ENCODE measurements at places on chromosomes 2 and 18.

GRCh38 chr2:144389151-144389929 is 130.6 kb downstream of the ZEB2 start:
- DNase-seq = no peak

- no peak for DNase-seq
Observed at GRCh38 chr2:218959761-218960308, 369 bp downstream of the CDK5R2 start.

GRCh38 chr2:28662044-28662443 is 89.6 kb upstream of the PPP1CB start:
- DNase-seq = no peak

DNA sequence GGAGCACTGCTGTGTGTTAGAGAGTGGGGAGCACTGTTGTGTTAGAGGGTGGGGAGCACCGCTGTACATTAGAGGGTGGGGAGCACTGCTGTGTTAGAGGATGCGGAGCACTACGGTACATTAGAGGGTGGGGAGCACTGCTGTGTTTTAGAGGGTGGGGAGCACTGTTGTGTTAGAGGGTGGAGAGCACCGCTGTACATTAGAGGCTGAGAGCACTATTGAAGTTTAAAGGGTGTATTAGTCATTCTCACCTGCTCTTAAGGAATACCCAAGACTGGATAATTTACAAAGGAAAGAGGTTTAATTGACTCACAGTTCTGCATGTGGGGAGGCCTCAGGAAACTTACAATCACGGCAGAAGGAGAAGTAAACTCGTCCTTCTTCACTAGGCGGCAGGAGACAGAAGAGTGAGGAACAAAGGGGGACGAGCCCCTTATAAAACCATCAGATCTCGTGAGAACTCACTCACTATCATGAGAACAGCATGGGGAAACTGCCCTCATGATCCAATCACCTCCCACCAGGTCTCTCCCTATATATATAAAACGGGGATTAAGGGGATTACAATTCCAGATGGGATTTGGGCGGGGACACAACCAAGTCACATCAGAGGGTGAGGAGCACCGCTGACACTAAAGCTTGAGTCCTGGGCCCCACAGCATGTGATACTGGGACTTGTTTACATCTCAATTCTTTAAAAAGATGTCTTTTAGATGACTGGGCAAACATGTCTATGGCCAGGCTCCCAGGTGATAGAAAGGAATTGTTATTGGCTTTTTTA is 19.5 kb upstream of the AGXT start:
- DNase-seq = no peak

DNA sequence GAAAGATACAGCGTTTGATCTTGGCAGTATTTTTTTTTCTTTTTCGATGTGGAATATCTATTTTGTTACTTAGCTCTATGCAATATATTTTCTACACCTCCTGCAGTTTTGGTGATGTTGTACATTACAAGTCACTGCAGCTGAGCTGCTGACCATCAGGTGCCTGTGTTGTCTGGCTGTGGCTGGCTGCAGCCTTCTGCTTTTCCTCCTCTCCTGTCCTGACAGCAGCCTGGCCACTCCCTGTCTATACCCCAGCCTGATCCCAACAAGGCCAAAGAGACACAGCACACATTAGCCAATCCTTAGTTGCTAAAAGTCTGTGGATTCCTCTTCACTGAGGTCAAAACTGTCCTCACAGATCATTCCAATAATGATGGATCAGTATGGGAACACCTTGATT is 222.3 kb downstream of the MYT1L start:
- no peak for DNase-seq

DNA sequence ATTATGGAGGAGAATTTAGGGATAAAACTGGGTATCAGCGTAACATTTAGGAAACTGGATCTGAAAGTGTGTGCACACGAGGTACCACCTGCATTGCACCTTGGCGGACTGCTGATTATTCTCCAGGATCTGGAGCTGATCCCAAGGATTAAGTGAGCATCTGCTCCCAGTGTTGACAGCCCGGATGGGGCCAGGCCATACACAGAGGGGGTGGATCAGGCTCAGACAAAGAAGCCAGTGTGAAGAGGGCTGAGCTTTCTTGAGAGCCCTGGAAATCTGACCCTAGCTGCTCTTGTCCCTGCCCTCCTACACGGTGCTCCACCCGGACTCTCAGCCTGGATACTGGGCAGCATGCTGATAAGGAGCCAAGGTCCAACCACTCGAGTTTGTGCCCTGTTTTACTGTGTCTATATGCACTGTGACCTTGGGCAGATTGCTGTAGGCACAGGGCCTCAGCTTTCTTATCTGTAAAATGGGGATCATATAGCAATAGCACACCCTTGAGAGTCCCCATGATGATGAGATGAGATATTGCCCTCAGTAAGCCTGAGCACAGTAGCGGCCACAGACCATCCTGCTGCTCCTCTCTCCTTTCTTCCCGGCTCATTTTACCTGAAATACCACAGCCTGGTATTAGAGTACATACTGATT is 396.8 kb upstream of the CELF4 start:
- no peak for DNase-seq

- no peak for DNase-seq
Observed at GRCh38 chr2:58568901-58569300, 327.8 kb upstream of the FANCL start.

GRCh38 chr2:60317844-60318243 is 235.6 kb downstream of the BCL11A start:
- DNase-seq = peak; percentile 37

GRCh38 chr2:10546975-10547391 is 98.9 kb upstream of the ODC1 start:
- DNase-seq = no peak

GRCh38 chr18:45482286-45482685 is 133.0 kb upstream of the SLC14A2 start:
- DNase-seq = no peak

DNA sequence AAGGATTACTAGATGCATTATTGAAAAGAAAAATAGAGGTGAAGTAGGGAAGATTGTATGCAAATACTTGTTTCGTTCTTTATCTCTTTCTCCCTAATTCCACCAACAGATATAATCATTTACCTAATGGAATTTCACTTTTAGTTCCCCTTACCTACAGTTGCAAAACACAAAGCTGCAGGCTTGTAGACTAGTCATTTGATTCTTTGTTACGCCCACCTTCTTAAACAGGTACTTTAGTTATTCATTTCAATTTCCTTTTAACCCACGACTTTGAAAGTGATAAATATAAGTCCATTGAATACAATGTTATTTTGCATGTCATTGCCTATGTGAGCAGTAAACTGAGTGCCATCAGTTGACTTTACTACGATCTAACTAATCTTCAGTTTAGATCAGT is 3.9 kb upstream of the HRH4 start:
- no peak for DNase-seq

GRCh38 chr2:67340133-67341011 is 56.8 kb upstream of the ETAA1 start:
- DNase-seq = no peak

GRCh38 chr2:54512663-54513362 is 56.7 kb downstream of the SPTBN1 start:
- no peak for DNase-seq

- DNase-seq = no peak
Observed at GRCh38 chr18:13159579-13159978, 59.0 kb upstream of the LDLRAD4 start.

DNA sequence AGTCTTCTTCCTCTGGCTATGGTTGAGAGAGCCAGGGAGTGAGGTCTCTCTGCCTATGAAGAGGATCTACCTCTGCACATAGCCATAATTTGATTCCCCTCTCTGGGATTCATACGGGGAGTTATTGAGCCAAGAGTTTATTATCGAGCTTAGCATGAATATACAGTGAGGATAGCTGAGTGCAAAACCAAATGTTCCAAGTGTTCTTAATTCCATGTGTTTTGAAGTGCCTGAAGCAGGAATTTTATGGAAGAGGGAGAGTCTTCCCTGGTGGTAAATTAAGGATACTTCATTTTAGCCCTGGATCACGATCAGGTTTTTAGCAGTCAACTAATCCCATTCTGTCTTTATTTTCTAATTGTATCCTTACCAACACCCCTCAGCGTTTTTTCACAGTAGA is 270.6 kb downstream of the C1D start:
- no peak for DNase-seq

DNA sequence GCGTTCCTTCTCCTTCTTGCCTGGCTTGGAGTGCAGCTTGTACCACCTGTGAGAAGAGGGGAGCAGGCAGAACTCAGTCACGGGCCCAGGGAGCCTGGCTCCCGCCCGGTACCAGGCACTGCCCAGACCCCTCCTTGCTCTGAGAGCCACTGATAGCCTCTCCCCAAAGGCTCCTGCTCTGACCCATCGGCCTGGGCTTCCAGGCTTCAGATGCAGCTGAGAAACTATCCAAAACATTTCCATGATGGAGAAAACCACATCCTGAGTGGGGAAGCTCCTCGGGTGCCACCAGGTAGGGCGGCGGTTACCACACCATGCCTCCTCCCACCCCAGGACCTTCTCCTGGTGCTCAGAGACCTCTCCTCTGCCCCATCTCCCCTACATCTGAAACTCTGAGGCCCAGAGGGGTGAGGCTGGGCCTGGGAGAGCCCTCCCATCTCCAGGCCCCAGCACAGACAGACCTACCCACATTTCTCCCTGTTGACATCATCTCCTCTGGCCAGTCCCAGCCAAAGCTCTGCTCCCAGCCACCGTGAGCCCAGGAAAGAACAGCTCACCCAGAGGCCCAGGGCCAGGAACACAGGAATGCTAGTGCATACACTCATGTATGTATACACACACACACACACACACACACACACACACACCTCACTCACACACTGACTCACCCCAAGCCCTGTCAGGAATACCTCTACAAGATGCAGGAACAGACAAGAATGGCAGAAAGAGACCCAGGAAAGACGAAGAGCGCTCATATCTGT is 17.9 kb upstream of the SFXN5 start:
- DNase-seq = no peak

- no peak for DNase-seq
Observed at GRCh38 chr2:232700154-232700553, 3.0 kb downstream of the GIGYF2 start.

- no peak for DNase-seq
Observed at GRCh38 chr2:197240421-197241041, 70.0 kb downstream of the ANKRD44 start.

DNA sequence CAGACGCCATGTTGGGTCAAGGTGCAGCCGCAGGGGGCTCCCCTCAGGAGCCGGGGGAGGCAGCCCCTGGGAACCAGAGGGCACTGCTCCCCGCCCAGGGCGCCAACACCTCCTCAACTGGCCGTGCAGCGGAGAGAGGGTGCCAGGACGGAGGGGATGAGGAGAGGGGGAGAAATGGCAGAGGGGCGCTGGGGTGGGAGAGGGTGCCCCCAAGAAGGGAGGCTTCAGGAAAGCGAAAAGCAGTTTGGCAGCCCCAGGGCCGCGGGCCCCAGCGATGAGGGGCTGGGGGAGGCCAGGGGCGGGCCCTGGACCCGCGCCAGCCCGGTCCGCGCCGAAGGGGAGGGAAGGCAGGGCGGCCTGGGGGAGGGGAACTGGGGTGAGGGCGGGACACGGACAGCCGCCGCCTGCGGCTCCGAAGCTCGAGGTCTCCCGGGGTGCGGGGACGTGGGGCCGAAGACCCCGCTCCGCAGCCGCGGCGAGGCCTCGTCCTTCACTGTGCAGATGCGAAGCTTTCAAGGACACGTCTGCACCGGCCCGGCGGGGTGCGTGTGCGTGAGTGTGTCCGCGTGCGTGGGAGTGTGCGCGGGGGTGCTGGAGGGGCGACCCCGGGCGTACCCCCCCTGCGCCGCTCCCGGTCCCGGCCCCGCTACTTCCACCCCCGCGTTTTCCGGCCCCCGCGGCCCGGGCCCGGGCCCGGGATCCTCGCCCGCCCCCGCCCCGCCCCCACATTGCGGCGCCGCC is 1.4 kb downstream of the DNMT3A start:
- DNase-seq = no peak

- DNase-seq = no peak
Observed at GRCh38 chr2:215772634-215773563, 240.5 kb downstream of the MREG start.

All from CD4-positive, alpha-beta T cell treated with Interleukin-15 for 1 hour (primary cell).